RWPE1 (cell line): ENCODE measurements at places on chromosomes 12 and 14.
A peak's percentile ranks its signal among the peaks of the same experiment; 100 is the strongest.

GRCh38 chr12:100864366-100864765, 69.8 kb downstream of the ANO4 start:
- DNase-seq: no peak

DNA sequence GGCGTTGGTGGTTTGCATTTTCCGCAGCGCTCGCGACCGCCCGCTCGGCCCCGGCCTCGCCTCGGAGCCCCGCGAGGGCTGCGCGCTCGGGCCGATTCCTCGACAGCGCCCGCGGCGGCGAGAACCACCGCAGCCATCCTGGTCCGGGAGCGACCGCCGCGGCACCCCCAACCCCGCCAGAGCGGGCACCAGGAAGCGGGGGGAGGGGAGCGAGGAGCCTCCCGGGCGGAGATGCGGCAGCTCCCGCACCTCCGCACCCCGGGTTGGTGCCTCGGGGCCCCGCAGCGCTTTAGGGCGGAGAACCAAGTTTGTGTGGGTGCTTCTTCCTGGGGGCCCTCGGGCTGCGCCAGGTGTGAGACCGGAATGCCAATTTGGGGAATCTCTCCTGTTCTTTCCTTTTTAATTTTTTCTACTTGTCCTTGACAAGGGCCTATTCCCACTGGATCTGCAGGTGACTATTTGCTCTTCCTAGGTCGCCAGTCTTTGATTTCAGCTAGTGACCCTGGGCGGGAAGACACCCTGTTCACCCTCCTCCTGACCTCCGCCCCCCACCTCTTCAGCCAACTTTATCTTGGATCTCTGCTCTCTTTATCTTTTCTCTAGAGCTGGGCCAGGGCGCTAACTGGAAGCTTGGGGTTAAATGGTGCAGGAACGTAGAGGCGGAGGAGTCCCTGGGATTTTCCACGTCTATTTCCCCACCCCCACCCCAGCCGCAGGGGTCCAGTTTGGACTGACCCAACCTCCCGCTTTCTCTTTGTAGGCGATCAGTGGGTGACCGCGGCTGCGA, at the start of gene SOCS2:
Gene SOCS2 (plus strand): TSS at position 751 of the 787 bp plus-strand sequence. CDS start 223 bp downstream, outside the sequence.
- DNase-seq: peak; percentile 30

GRCh38 chr14:90555126-90556011, 158.5 kb downstream of the CALM1 start:
- no peak for DNase-seq

DNA sequence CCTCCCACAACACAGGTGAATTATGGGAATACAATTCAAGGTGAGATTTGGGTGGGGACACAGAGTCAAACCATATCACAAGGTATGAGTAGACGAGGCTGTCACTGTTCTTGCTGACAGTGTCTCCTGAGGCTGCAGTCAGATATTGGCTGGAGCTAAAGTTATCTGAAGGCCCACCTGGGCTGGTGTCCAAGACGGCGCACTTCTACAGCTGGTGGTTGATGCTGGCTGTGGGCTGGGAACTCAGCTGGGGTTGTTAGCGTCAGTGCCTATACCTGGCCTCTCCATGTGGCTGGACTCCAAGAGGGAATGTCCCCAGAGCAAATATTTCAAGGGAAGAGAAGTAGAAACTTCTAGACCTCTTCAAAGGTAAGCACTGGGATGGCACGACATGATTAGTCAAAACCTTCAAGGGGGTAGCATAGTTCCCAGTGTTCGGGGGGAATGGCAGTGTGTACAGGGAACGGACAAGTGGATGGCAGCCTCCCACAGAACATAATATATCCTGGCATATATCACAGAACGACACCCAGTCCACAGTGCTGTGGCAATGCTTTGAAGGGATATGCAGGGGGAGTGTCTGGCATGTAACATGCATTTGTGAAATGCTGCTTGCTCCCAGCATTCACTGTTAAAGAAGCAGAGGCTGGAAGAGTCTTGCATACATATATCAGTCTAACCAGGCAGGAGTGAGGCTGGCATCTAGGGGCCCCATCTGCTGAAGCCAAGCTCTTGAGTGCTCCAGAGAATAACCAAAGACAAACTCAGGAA, 126.7 kb upstream of the RFLNA start:
- no peak for DNase-seq

GRCh38 chr12:127293507-127294310, 973.3 kb upstream of the TMEM132C start:
- peak; percentile 60 for DNase-seq

DNA sequence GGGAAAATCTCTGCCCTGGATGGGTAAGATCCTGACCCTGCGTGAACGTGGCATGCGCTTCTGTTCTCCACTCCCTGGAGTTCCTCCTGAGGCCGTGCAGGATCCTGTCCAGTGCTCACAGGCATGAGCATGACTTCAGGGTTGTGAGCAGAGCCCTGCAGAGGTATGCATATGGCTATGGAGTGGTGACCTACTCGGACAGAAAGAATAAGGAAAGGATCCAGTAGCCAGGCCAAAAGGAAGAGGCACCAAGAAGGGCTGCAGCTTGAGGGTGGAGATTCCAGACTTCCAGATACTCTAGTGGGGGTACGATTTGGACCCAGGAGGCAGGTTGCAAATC, 20.8 kb upstream of the CD27 start:
- DNase-seq: no peak

- no peak for DNase-seq
Observed at GRCh38 chr12:28242129-28242495, 51.9 kb downstream of the CCDC91 start.

DNA sequence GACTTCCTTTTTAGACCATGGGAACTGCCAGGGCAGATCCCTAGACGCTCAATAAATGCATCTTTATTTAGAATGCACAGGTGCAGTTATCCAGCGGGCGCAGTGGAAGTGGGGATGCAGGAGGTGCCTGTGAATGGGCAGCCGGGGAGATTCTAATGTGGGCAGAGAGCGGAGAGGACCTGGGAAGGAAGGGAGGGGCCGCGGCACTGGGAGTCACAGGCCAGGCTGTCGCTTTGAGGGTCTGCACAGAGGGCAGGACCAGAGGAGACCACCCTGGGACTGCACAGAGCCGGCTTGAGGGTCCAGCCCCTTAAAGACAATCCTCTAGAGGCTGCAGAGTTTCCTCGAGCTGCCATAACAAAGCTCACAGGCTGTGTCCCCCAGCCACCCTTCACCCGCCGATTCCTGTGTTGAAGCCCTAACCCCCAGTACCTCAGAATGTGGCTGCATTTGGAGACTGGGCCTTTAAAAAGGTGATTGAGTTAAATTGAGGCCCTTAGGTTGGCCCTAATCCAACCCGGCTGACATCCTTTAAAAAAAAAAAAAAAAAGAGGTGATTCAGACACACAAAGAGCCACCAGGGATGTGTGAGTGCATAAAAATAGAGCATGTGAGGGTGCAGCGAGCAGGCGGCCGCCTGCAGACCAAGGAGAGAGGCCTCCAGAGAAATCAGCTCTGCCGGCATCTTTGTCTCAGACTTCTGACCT, 44.4 kb upstream of the PPP2R5C start:
- no peak for DNase-seq

DNA sequence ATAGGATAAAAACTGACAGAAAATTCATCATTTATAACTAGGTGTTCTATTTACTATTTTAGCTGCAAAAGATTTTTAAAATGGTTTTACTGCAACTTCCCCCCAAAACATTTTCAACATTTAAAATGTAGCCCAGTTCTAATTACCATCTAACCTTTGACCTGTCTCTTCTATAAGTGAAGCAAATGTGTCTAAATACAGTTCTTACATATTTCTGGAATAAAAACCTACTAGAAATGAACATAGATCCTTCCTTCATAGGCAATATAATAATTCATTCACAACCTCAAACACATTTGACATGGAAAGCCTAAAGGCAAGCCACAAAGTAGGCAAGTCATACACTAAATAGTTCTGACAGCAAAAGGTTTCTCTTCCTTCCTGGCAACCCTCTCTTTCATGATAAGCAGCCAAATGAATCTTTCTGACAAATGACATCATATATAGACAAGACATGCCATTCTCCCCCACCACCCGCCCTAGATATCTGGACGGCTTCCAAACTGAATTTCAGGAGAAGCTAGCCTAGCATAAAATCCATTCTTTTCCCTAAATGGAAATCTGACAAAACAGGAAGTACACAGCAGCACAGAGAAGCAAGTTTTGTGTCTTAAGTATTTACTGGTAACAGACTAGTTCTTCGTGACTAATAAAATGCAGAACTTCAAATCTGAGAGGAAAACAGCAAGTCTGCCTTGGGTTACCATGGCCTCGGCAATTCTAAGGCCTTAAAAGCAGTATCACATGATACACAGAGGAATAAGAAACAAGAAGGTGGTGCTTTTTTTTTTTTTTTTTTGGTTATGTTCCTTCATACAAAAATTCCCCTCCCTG, 17.2 kb upstream of the ARID4A start:
- peak; percentile 84 for DNase-seq

- no peak for DNase-seq
Observed at GRCh38 chr12:3976351-3976938, 103.2 kb upstream of the PARP11 start.

GRCh38 chr12:66548338-66549049, 130.4 kb downstream of the GRIP1 start:
- no peak for DNase-seq

DNA sequence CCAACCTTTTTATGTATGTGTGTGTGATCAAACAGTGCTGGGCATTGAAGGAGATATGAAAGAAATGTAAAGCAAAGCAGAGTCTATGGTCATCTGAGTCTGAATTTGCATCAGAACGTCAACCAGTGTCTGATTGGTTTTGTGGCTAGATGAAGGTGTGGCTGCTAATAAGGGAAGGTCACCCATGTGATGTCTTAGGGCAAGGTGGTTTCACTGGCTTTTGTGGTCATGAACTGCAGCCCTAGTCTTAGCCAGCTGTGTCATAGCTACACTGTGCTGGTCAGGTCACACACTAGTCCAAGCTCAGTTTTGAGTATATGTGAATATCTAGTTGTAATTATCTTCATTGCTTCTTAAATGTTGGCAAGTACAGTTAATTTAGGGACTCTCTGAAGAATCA, 105.8 kb downstream of the TGFB3 start:
- DNase-seq: no peak

GRCh38 chr14:88614218-88614907, 51.5 kb downstream of the ZC3H14 start:
- peak; percentile 45 for DNase-seq
